ENCODE measurements at places on chromosomes 16 and 17.

DNA sequence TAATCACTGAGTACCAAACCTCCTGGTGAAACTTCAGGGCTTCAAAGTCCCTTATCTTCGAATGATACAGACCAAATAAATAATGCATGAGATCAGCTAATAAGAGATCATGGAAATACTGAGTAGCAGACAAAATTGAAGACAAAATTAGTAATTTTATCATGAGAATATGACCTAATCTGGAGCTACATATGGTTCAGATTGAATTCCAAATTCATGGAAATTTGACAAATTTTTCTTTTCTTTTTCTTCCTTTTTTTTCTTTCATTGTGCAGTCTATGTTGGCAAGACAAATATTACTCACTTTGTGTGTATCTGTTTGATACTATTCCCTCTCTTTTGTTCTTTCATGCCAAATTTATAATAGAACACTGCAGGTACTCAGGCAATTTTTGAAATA is 218.1 kb upstream of the KCNJ16 start:
- DNase-seq, result no peak

- DNase-seq, result peak; percentile 76
Measured at GRCh38 chr17:38702166-38702915, 2.7 kb upstream of the MLLT6 start.

DNA sequence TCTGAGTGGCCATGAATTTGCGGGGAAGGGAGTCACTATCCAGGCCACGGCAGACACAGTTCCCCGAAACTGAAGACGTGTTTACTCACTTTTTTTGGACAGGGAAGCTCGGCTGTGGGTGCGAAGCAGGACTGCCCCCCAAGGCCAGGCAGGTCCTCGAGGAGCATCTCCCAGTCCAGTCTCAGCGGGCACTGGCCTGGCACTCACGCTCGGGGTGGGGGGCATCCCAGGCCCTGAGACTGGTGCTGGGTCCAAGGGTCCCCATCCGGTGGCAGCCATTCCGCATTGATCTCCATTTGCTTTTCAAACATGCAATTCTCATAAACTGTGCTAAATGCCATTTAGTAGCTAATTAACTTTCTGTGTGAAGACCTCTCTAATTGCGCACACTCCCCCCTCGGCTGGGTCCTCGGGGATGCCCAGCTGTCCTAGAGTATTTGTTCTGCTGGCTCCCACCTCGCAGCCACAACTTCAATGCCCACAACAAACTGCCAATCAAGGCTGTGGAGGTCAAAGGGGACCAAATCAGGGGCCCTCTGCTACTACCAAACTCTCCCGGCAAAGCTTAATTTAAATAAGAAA is 50.2 kb downstream of the TBC1D16 start:
- DNase-seq, result no peak

- DNase-seq, result peak; percentile 36
Measured at GRCh38 chr17:7001318-7001961, 5.6 kb downstream of the ALOX12 start.

GRCh38 chr17:17696085-17696484 is 14.8 kb downstream of the RAI1 start:
- DNase-seq, result no peak

GRCh38 chr16:88367560-88367959 is 15.2 kb upstream of the ZNF469 start:
- no peak for DNase-seq

DNA sequence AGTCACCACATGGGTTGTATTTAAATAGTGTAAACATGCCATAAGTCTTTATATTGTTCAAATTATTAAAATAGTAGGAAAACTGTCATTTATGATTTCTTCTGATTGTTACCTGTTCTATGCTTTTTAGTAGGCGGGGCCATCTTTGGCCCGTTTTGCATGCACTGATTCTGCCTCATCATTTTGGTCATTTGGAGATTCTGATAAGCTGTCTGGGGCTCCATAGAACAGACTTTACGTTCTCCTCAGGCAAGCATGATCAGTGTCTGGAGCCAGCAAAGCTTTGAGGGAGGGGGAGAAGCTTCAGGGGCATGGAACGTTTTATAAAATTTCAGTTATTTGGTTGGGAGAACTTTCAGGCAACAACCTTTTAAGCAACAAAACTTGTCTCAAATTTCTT is 8.8 kb downstream of the NDEL1 start:
- no peak for DNase-seq

All from T-cell (primary cell).